Left hindlimb (tissue), 1 donor: ENCODE measurements at places on chromosomes 1 and 21.

DNA sequence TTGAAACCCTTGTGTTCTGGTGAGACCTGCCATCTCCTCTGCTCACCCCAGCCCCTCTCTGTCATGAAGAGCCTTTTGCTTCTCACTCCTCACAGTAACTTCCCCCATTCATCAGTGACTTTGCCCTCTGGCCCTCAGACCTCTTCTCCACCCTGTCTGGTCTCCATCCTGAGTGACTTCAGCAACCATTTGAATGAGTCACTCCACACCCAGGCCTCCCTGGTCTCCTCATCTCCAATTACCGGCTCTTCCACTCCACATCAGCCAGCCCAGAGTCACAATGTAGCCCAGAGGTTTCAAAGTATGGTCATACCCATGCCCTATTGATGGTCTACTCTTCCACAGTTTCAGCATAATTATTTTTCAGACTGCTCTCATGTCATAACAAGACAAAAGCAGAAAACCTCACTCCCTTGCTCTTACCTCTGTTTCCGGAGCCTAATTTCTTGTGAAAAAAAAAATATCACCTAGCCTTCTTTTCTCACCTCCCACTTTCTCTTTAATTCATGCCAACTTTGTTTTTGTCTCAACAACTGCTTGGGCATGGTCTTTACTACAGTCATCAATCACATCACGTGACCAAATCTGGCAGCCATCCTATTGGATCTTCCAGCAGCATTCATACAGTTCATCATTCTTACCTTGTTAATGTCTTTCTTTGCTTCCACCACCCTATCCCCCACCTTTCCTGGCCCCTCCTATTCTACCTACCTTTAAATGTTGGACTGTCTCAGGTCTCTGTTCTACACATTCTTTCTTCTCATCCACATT lies 35.6 kb upstream of the NEK7 start:
- DNase-seq: no peak

DNA sequence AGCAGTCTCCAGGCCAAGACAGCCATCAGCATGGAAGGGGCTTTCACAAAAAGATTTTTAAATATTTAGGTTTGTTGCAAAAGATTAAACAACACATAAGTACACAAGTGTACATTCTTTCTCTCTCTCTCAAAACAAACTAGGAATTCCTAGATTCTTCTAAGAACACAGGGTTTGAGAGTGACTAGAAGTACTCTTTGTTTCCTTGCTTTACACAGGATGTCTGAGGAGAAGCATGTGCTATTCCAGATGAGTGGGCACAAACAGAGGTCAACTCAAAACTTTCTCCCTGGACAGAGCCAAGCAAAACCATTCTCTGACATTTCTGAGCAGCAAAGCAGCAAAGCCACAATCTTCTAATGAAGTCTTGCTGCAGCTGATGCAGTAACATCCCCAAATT lies 210.6 kb upstream of the HOOK1 start:
- no peak for DNase-seq

GRCh38 chr21:43731891-43732711 lies 13.2 kb downstream of the PDXK start:
- no peak for DNase-seq

GRCh38 chr1:224689374-224689773 lies 73.3 kb downstream of the CNIH3 start:
- no peak for DNase-seq

GRCh38 chr1:84851839-84852238 lies 41.2 kb downstream of the LPAR3 start:
- no peak for DNase-seq

DNA sequence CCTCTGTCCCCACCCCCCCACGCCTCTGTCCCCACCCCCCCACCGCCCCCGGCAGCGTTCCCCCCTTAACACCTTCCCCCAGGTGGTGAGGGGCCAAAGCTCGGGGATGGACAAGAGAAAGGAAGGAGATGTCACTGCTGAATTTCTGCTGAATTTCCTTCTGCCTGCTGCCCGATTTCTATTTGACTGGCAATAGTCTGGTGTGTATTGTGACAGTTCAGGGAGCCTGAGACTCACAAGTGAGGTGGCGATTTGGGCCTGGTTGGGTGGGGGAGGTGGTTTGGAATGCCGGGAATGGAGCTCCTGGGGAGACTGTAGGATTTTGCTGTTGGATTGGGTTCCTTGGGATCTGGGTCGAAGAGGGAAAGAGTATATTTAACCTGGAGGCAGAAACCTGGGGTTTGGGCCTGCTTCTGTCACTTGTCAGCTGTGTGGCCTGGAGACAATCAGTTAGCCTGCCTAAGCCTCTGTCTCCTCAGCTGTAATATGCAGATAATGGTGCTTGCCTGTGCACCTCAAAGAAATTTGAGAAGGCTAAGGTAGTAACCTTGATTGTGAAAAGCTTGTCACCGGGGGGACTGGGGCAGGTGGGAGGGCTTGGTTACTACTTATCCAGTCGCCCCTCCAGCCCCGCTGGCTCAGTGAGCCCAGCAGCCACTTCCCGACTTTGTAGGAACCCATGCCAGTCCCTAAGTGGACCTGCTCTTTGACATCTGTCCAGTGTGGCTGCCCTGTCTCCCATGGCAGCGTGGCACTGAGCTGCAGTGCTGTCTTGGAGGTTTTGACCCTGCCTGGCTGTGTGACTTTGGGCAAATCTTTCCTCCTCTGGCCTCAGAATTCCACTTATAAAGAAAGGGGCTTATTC lies 7.7 kb upstream of the LMNA start:
- DNase-seq: no peak

GRCh38 chr1:99115231-99115630 lies 110.6 kb upstream of the PLPPR5 start:
- no peak for DNase-seq

DNA sequence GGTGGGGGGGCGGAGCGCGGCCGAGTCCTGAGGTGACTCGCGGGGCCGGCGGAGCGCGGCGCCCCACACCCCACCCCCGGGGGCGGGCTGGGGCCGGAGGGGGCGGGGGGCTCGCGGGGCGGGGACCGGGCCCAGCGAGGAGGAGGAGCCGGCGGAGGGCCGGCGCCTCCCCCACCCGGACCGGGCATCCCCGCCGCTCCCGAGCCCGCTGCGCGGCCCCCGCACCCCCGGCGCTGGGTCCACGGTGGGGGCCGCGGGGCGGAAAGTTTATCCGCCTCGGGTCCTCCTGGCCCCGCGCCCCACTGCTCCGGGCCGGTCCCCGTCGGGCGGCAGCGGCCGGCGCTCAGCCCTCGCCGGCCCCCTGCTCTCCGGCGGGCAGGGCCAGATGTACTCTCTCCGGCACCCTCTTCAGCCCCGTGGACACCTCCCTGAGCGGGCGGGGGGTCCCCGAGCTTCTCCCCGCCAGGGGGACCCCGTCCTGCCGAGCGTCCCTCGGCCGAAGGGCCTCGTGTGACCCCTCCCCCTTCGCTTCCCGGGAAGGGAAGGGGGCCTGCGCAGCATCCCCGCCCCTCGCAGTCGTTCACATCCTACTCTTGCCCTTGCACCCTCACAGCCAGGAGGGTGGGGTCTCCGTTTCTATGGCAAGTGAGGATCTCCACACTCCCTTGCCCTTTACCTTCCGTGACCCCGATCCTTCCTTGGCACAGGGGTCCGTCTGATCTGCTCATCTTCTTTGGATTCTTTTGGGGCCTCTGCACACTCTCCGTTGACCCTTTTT lies 663 bp downstream of the CAMTA1 start:
- DNase-seq: peak; percentile 65

GRCh38 chr1:55718758-55719671 lies 503.9 kb upstream of the USP24 start:
- DNase-seq: peak; percentile 54

DNA sequence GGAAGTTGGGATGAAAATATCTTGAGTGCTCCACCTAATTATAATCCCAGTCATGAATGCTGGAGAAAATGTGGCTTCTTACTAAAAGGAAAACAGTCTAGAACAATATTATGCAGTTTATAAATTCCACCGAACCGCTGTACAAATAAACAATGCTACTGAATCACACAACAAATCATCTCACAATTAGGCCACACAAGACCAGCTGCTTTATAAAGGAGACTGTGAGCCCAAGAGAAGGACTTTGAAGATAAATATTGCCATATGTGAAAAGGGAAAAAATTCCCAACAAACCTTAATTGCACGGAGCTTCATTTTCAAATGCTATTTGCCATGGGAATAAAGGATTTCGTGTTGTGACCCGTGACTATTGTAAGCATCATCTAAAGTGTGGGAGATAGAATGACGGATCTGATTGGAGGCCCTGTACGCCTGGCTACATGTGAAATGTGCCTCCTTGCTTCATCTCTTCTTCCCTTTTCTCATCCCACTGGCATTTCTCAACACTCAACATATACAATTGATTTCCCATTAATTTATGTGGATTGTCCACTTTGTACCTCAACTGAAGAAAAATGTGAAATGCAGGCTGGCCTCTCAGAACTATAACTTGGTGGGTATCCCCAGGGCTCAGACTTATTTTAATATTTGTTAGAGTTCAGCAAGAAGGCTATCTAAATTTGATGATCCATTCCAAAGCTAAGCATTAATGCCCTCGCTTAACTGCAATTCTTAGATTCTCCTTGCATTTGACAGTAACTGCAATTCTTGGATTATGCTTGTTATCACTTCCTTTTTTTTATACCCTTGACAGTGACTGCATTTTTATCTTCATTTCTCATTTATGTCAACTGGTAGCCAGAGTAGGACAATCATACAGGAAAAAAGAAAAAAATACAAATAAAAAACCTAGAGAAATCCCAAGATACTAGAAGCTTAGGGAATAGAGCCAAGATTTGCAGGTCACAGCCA lies 122.3 kb downstream of the TGFB2 start:
- no peak for DNase-seq
